HCT116 (cell line): ENCODE measurements at places on chromosomes 16 and 17.
A peak's percentile ranks its signal among the peaks of the same experiment; 100 is the strongest.

DNA sequence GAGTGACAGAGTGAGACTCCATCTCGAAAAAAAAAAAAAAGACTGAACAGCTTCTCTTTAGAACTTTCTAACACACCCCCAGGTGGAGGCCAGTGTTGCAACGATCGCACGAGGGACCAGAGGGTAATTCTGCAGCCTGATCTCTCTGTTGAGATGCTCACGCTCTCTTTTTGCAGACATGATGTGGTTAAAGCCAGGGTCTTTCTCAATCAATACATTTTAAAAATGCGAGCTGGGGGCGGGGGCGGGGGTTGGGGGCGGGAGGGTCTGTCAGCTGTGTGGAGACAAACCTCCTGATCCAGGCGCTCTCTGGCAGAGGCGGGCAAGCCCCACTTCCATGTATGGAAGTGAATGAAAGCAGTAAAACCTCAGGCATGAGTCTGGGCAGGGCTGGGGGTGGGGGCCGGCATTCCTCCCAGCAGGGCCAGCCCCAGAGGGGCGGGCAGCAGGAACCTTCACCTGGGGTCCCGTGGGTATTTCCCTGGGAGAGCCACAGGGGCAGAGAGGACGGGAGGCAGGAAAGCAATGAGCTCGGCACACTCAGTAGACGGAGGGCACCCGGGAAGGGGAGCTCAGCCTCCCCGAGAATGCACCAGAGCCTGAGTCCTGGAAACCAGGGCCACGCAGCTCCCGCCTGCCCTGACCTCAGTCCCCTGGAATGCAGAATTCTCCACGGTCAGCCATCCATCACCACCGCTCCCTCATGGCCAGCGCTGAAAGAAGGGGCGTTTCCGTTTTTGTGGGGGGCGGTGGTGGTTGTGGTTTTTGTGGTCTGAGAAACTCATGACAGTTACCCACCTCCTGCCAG, 28.0 kb downstream of the NXN start:
- no peak for DNase-seq

DNA sequence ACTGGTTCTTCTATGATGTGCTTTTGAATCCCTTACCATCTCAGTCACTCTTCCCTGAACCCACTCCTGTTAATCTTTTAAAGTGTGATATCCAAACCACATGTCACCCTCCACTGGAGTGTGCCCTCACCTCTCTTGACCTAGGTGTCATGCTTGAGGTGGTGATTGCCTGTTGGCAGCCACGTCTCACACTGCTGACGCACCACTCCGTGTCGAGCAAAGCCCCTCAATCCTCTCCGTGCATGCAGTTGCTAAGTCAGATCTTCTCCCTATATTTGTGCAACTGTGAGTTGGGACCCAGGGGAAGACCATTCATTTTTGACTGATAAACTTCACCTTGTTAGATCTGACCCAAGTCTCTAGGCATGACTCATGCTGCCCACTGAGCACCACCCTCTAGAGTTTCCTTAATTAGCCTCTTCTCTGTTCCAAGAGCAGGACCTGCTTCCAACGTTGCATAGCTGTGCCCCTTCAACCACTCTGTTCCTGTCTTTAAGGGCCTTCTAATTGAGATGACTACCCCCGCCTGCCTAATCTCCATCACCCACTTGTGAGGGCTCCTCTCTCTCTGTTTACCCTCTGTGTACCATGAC, 2.7 kb downstream of the MYH13 start:
- DNase-seq = no peak

DNA sequence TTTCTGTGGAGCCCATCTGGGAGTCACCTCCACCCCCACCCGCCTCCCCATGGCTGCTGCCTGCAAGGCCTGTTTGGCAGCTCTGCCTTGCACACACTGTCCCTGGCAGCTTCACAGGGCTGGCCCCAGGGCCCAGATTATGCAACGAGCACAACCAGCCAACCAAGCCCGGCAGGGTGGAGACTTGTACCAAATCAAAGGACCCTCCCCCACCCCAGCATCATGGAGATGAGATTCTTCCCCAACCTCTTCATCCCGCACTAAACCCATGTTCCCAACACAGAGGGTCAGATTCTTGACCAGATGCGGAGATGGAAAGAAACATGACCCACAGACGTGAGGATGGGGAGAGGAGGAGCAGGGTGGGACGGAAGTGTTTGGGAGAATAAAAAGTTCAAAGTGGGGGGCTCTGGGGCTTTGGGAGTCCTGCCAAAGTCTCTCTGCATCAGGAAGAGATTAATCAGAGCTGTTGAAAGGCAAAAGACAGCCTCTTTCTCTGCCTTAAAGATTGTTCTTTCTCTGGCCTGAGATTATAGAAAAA, 3.8 kb downstream of the SMARCD2 start:
- no peak for DNase-seq

GRCh38 chr16:10521681-10522274, 58.6 kb downstream of the EMP2 start:
- DNase-seq = peak; percentile 42

DNA sequence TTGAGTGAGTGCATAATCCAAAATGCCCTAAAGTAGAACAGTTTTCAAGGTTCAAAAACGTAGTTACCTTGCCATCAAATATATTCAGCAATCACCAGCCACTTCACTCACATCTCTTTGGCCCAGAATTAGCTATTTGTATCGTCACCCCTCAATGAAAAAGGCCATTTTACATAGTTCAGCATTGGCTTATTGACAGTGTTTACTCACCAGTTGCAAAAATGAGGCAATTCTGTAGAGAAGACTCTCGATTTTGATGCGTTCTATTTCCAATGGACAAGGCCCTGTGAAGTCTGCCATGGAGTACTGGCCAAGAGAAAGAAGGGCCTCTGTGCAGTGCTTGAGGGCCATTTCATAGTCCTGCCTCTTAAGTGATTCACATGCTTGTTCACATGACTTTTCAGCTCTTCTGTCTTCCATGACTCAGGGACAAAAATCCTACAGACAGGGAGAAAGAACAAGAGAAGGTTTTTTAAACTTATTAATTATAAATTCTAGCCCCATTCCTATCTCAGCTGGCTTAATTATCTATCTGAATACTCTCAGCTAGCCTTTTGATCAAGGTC, 26.5 kb downstream of the HELZ start:
- no peak for DNase-seq

DNA sequence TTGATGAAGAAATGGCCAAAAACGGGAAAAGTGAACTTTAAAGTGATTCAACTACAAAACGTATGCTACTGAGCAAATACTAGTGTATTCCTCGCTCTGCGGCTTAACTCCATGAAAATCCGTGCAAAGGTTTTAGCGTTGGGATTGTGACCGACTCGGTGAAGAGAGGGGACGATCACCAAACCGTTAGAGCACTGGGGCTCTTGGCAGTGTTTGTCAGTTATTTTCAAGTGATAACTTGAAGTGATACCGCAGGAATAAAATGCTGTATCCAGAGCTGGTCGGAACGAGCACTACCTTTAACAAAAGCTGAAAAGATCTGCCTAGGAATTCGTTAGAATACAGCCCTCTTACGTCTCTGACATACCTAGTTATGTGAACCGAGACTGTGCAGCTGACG, 773 bp upstream of the PPM1D start:
- DNase-seq = peak; percentile 6

GRCh38 chr16:23229714-23230113, 47.2 kb downstream of the SCNN1G start:
- DNase-seq = no peak

- no peak for DNase-seq
Measured at GRCh38 chr17:68457168-68457538, at the start of gene WIPI1. Gene WIPI1, minus strand, starts transcription at chr17:68457496. Its CDS starts 75 bp downstream, at chr17:68457421.

DNA sequence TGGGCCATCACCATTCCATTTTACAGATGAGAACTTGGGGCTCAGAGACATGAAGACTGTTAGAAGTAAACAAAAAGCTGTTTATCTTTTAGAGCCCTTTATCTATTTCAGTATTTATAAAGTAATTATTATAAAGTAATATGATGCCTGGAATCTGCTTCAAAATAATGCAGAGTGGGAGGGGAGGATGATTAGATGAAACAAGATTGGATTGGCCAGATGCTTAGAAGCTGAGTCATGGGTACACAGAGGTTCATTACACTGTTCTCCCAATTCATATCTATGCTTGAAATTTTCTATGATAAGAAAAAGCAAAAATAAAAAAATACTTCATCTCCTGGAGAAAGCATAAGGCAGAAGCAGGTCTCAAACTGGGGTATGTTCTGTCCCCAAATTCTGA, 29.4 kb downstream of the TOM1L2 start:
- DNase-seq = no peak

- DNase-seq = no peak
Measured at GRCh38 chr16:86892509-86892908, 314.2 kb downstream of the FOXL1 start.

- no peak for DNase-seq
Measured at GRCh38 chr17:64148699-64149098, 18.8 kb upstream of the ERN1 start.

- no peak for DNase-seq
Measured at GRCh38 chr17:68248891-68249290, 1.0 kb downstream of the AMZ2 start.

GRCh38 chr17:70318051-70318450, 148.7 kb downstream of the KCNJ2 start:
- DNase-seq = no peak

DNA sequence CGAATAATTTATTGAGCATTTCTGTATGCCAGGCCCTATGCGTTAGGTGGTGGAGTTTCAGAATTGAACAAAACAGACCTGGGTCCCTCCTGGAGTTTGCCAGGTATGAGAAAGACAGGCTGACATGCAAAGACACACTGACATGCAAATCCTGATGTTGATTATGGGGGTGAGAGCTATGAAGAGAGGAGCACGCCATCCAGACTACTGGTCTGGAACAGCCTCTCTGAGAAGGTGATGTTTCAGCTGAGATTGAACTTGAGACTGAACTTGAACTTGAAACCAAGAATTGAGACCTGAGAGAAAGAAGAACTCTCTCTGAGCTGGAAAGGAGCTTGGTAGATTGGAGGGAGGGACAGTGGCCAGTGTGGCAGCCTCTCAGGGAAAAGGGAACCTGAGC, 14.2 kb upstream of the CACNG4 start:
- no peak for DNase-seq

DNA sequence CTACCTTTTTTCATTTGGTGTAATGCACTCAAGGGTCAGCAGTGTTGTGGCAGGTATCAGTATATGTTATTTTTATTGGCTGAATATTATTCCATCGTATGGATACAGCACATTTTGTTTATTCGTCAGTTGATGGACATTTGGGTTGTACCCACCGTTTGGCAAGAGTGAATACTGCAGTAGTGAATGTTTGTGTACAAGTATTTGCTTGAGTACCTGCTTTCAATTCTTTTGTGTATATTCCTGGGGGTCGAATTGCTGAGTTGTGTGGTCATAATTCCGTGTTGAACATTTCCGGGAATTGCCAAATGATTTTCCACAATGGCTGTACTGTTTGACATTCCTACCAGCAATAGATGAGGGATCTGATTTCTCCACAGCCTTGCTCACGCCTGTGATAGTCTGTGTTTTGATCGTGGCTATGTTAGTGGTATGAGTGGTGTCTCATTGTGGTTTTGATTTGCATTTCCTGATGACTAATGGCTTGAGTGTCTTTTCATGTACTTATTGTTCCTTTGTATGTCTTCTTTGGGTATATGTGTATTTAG, 108.4 kb downstream of the OR1D5 start:
- DNase-seq = peak; percentile 94

DNA sequence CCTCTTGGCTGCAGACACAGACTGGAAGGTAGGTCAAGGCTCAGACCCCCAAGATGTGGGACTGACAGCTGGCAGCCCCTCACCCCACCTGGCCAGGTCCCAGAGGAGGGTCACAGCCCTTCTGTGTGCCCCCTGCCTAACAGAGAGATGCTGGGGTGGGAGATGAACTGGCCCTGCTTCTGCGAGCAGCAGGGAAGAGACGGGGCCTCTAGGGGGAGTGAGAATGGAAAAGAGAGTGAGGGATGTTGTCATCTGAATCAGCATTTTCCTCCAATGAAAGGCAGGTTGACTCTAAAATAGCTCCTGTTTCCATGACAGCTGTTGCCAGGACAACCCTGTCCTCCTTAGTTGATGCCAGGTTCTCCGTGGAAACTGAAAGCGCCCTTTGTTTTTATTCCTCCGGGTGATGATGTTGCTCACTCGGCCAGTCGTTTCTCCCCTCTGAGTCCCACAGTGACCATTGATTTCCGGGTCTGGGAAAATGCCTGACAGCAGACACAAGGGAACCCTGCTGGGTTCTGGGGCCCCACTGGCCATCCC, 4.9 kb upstream of the NDRG4 start:
- DNase-seq = peak; percentile 92

GRCh38 chr17:56735842-56736241, 97.9 kb downstream of the C17orf67 start:
- no peak for DNase-seq

DNA sequence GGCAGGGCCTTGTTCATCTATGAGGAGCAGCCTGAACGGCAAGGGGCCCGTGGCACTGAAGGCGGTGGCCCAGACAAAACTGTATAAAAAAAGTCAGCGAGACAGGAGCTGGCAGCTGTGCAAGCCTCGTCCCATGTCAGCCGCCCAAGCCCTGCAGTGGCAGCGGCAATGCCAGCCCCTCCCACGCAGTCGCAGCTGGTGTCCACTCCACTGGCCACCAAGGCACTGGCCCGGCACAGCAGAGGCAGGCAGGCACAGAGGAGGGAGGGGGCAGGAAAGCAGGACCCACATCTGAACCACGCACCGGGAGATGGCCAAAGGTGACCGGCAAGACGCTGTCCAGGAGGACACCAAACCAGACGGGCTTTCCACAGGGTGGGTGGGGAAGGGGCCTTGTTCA, 15.9 kb upstream of the C16orf95 start:
- DNase-seq = no peak

DNA sequence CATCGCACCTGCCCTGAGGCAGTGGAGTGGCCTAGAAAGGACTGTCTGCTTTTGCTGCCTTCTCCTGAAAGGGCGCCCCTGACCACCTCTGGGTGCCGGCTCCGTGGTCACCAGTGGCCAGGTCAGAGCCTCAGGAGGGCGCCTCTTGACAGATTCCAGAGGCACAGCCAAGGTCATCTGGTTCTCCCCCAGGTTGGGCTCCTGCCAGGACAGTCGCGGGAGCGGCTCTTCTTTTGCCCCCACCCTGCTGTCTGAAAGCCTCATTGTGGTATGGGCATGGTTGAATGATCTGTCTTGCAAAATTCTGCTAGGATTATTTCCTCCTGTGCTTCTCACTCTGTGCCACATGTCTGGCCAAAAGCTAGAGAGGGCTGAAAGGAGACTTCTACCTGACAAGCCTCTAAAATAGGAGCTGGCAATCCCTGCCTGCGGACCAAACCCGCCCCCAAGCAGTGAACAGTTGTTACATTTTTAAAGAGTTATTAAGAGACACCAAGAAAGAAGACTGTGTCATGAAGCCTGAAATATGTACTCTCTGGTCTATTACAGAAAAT, 82.8 kb downstream of the SNX29 start:
- no peak for DNase-seq

- no peak for DNase-seq
Measured at GRCh38 chr17:2263183-2264066, 40.2 kb downstream of the SMG6 start.

DNA sequence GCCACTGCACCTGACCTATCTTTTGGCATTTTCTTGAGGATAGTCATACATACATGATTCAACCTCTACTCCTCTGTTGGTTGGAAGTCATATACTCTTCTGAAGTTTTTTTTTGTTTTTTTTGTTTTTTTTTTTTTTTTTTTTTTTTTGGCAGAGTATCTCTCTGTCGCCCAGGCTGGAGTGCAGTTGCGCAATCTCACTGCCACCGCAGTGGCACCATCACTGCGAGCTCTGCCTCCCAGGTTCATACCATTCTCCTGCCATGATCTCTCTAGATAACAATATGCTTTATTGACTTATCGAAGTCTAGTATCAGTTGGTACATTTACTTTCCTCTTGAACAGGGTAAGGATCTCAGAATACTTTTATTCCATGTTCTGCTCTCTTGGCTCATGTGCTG, 224.2 kb upstream of the WSCD1 start:
- DNase-seq = no peak
